OCI-M1 (cell line): ENCODE measurements at places on chromosomes 7 and 10.

DNA sequence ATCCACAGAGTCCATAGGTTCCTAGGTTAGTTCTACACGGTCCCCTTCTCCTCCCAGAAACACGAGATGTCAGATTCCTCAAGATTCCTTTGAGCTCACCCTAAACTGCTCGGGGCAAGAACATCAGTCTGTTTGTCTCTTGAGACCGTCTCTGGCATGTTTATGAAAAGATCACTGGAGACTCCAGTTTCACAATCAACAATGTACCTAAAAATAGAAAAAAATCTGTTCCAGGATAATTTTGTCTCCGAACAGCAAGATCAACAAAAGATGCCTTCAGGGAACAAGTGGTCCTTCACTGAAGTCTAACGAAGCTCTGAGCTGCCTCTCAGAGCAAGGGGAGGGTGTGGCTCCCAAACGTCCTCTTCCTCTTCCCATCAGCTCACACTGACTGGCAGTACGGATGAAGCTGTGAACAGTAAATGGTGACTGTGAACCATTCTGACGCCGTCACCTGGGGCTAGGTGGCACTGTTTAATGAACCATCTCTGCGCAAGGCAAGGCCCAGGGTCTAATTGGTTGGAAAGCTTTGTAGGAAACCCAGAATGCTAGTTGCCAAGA lies 156.2 kb upstream of the LYZL1 start:
- no peak for DNase-seq

- no peak for DNase-seq
Measured at GRCh38 chr10:43069211-43069515, 7.7 kb upstream of the RET start.

DNA sequence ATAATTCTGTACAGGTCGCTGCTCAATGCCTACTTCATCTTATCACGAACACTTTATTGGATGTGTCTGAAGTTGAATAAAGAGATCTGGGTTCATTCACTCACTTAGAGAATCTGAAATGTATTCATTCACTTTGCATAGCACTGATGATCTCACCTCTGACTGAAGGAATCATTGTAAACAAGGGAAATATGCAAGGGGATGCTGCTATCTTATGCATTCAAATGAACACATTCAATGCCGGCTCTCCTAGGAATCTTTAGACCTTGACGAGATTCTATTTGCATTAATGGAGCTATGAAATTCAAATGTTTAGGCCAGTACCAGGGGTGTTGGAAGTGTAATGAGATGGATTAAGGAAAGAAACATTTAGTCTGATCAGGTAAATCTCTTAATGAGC lies 200.6 kb upstream of the COBL start:
- DNase-seq, result no peak

- DNase-seq, result no peak
Measured at GRCh38 chr10:69965919-69966662, 86.6 kb upstream of the MACROH2A2 start.

DNA sequence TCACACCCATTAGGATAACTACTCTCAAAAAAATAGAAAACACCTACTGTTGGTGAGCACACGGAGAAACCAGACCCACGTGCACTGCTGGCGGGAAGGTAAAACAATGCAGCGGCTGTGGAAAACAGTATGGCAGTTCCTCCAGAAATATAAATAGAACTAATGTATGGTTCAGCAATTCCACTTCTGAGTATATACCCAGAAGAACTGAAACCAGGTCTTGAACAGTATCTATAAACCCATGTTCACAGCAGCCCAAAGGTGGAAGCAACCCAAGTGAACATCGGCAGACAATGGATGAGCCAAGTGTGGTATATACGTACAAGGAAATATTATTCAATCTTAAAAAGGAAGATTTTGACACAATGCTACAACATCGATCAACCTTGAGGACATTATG lies 164.7 kb downstream of the ZMYND11 start:
- DNase-seq, result no peak

GRCh38 chr10:86252556-86252955 lies 114.0 kb downstream of the GRID1 start:
- DNase-seq, result no peak

DNA sequence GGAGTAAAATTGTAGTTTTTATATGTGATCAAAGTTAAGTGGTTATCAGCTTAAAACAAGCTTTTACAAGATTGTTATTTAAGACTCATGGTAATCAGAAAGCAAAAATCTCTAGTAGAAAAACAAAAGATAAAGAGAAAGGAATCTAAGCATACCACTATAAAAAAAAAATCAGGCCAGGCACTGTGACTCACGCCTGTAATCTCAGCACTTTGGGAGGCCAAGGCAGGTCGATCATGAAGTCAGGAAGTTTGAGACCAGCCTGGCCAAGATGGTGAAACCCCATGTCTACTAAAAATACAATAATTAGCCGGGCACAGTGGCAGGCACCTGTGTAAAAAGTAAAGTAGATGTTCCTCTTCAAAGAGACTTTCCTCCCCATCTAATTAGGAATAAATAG lies 265.9 kb upstream of the NRP1 start:
- DNase-seq, result no peak

GRCh38 chr10:84473136-84473535 lies 144.7 kb downstream of the CCSER2 start:
- DNase-seq, result no peak
